ENCODE measurements at places on chromosomes 7 and 10.

- no peak for DNase-seq
Observed at GRCh38 chr7:12729112-12729511, 41.7 kb downstream of the ARL4A start.

DNA sequence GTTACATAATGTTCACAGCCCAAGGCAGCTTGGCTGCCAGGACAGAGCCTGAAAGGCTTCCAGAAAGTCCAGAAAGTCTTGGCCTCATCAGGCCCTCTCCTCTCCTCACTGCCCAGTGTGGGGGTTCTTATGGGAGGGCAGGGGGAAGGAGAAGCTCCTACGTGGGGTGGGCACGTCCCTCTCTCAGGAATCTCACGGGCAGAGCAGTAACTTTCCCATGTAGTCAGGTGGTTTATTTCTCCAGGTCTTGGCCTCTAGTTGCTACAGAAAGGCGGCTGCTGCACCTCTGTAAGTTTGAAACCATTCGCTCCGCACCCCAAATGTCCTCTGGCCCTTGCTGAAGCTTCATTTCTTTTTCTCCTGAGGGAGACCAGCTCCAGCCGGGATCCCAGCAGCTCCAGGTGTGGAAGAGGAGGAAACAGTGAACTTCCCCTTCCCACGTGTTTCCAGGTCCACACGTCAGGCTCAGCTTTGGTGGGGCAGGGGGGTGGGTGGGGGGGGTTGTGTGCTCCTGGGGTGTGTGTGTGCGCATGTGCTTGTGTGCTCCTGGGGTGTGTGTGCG, 320.3 kb downstream of the WDR37 start:
- DNase-seq = no peak

DNA sequence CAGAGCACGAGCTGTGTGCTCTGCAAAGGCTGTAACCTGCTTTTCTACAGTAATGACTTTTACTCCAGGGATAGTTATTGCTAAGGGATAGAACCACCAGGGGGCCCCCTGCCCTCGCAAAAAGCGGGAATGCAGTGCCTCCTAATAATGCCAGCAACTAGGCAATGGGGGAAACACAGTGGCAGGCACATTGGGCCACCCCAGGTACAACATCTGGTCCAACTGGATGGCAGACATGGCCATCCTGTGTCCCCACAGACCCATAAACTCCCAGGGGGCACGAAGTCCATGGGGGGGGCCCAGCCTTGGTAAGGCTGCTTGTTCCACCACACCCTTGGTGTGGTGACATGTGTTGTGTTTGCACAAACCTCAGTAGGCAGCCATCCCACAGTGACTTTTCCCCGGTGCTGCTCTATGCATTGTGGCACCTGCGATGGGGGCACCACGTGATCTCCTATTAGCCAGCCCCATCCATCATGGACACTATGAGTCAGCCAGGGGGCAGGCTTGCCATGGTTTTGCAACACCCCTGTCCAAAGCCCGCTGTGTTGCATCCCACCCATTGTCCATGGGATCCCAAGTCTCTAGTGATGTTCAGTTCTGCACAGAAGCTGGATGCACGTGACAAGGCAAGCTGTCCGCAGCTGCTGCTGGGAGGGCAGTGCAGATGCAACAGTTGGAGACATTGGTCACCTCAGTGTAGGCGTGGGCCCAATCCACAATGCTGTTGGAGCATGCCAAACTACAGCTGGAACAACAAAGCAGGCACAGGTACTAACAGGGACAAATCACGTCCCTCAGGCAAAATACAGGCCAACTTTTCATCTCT, 84.0 kb downstream of the ANLN start:
- no peak for DNase-seq

DNA sequence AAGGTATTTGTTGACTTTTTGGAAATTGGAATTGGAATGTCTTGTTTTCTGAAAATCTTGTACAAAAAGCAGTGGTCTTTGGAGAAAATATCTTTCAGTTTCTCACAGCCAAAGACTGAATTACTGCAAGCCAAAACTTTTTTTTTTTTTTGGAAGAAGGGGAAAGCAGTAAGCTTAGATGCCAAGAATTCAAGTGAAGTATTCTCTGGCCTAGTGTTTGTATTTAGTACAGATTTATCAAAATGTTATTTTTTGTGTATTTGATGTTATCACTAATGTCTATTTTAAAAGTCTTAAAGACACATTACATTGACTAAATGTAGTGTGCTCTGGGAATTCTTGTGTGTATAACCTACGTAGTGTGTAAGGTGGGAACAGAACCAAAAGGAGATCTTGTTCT, 6.2 kb downstream of the TET1 start:
- no peak for DNase-seq

GRCh38 chr7:7323352-7323751, 141.0 kb downstream of the C1GALT1 start:
- no peak for DNase-seq

DNA sequence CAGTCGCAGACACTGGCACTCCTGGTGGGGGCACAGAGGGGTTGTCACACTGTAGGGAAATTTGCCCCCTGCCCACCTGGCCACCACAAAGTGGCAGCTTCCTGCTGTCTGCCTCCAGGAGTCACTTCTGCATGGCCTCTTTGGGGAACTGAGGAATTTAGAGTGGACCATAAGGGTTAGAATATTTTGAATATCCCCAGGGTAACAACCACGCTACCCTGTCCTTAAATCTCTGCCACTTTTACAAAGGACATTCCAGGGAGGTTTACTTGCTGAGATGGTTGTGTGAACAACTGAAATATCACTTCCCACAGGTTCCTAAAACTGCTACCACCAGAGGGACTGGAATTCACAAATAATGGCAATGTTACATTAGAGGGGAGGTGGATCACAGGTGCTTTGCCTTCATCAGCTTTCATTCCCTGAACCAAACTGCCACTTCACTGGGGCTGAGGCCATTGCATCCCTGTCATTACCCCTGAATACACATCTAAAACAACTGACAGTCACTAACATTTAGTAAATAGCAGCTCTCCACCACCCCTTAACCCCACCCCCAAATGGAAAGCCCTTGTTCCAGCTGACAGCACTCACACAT, 88.1 kb upstream of the IFRD1 start:
- DNase-seq = no peak

Data from stimulated activated CD4-positive, alpha-beta T cell treated with anti-CD3 and anti-CD28 coated beads, TNF-alpha, amount 100 ng/mL, for 4 hours (primary cell).